ENCODE measurements at places on chromosomes 2 and 18. TPM values are rescaled to one million over a fixed set of nuclear protein-coding genes. Genes with fewer than 3 reads are reported as not detected.

The RIT2 gene
- total RNA-seq = not detected

DNA sequence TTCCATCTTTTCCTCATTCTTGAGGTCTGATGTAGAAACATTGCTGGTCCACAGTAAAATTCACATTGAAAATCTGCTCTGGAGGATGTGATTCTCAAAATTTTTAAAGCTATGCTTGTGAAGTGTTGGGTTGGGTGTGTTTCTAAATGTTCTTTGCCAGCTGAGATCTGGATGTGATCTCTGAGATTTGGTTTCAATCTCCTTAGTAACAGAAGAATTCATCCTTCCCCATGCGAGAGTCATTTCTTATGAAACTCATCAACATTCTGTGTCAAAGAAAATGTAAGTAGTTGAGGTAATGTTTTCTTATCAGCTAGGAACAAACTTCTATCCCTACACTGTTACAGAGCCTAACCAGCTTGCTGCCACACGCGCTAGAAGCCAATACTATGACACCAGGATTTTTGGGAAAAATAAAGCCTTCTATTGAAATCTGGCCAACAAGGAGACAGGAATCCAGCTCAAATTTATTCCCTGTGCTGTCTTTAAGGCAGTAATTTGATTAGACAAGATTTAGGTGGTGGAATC lies 134.9 kb downstream of the PTH2R start:
- no peak for DNase-seq

The DDX1 gene
- 97.8 TPM for total RNA-seq

The DAW1 gene
- total RNA-seq = not detected

GRCh38 chr2:38652431-38653273 lies 13.3 kb upstream of the GALM start:
- DNase-seq = no peak

The SRD5A2 gene
- not detected for total RNA-seq

- no peak for DNase-seq
Measured at GRCh38 chr18:65073060-65073550, 677.7 kb upstream of the CDH7 start.

GRCh38 chr2:7982054-7982453 lies 699.8 kb upstream of the ID2 start:
- no peak for DNase-seq

- DNase-seq = no peak
Measured at GRCh38 chr2:74447230-74447999, 5.7 kb upstream of the RTKN start.

DNA sequence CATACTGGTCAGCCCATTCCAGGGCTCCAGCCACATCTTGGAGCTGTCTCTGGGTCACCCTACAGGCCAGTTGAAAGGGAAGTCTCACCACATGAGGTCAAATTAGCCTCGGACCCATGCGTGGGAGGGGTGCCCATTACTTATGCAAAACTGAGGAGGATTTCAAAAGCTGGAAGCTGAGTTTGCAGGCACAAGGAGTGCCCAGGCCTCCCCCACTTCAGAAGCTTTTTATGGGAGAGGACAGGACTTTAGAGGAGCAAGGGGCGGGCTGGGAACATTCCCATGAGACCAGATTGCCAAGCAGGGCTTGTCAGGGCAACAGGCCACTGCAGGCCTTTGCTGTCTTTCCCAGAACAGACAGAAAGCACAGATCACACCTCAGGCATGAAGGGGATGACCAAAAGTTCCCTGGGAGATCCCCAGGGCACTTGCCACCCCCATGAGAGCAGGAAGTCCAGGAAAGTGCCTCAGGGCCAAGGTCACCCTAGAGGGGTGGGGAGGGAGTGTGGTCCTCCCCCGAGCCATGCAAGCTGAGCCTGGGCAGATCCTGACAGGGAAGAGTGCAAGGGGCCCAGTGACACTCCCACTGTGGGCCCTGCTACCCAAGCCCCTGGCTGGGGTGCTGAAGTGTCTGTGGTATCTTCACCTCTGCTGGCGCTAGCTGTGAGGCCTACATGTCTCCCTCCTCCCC lies 267.7 kb downstream of the BCL11A start:
- no peak for DNase-seq

The TMEM150A gene
- 6.4 TPM for total RNA-seq

The SLC9A4 gene
- not detected for total RNA-seq

The SERPINB11 gene
- not detected for total RNA-seq

The KIF1A gene
- 2.7 TPM for total RNA-seq

- DNase-seq = no peak
Measured at GRCh38 chr2:125168442-125168841, 1143.4 kb downstream of the CNTNAP5 start.

- no peak for DNase-seq
Measured at GRCh38 chr2:33746208-33746800, 147.2 kb upstream of the FAM98A start.

The BUB1 gene
- total RNA-seq = 0.63 TPM

DNA sequence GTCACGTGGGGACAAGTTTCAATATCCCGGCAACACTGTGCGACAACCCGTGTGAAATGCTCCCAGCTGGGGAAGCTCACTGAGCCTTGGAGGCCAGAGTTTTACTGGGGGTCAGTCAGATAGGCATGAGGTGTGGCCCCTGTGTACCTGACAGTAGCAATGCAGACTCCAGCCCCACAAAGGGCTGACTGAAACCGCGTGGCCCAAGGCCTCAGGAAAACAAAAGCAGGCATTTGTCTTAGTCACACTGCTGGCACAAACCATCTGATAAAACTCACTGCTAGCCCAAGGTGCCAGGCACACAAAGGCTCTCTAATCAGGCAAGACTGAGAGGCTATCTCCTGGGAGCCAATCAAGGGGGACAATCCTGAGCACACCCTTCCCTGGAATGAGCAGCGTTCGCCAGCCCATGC lies 786.6 kb upstream of the RAB6C start:
- DNase-seq = no peak

DNA sequence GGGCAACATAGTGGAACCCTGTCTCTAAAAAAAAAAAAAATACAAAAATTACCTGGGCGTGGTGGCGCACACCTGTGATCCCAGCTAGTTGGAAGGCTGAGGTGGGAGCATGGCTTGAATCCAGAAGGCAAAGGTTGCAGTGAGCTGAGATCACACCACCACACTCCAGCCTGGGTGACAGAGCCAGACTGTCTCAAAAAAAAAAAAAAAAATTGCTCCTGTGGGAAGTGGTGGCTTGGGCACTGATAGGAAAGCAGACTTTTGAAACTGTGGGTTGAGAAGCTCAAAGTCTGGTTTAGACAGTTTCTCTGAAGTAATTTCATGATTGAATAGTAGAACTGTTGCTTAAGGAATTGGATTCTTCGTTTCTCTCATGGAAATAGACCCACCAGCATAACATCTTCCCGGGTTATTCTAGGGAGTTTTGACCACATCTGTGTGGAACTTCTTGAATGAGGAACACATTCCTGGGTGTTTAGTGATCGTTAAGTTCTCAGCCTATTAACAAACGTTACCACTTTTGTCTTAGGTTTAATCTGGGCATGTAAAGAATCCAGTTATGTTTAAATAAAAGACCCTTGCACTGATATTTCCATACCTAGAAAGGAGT lies 33.5 kb downstream of the GRHL1 start:
- no peak for DNase-seq

The CYS1 gene
- 9.1 TPM for total RNA-seq

DNA sequence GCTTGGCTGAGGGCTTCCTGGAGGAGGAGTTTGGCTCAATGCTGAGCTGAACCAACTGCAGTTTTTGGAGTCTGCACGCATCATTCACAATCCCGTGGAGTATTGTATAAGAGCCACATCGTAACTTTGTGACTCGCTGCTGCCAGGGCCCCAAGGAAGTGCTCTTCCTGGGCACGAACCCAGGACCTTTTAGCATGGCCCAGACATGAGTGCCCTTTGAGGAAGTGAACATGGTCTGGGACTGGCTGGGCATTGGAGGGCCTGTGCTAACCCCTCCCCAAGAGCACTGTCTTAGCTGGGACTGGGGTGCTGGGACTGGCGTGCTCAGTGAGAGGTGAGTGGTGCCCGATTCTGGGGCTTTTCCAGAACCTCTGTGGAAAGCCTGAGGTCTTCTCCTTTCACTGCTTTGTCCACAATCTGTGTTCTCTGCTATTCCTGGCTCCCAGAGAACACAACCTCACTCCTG lies 88.6 kb downstream of the LIPG start:
- no peak for DNase-seq

The CACNB4 gene
- 0.44 TPM for total RNA-seq

DNA sequence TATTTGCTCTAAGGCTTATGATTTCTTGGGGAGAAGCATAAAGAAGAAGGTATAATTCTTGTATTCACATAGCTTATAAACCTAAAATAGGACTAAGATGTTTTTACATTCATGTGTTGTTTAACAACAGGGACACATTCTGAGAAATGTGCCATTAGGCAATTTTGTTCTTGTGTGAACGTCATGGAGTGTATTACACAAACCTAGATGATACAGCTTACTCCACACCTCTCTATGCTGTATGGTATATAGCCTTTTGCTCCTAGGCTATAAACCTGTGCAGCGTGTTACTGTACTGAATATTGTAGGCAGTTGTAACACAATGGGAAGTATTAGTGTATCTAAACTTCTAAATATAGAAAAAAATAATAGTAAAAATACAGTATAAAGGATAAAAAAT lies 92.1 kb downstream of the PHLPP1 start:
- DNase-seq = no peak

- DNase-seq = no peak
Measured at GRCh38 chr2:8558096-8558495, 123.8 kb upstream of the ID2 start.

DNA sequence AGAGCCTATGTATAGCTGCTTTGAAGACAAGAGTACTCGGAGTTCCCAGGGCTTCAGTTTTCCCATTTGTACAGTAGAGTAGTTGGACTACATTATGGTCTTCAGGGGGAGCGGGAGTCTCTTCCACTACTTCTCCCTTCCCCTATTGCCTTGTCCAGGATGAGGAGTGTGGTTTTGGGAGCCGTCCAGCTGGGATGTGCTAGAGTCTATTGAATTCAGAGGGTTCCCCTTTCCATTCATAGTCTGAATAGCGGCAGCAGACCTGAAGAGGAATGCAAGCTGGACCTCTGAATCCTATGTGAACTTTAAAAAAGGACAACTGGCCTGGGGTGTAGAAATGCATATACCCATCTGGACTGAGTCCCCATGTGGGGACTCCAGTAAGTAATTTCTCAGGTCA lies 43.5 kb upstream of the EPG5 start:
- no peak for DNase-seq

GRCh38 chr18:48991676-48992075 lies 40.9 kb upstream of the SMAD7 start:
- no peak for DNase-seq

- DNase-seq = no peak
Measured at GRCh38 chr2:68692511-68692910, 42.1 kb upstream of the ARHGAP25 start.

The GPR45 gene
- not detected for total RNA-seq

All from heart left ventricle (tissue), 16 donors.